ENCODE measurements at places on chromosomes 12 and 14.

DNA sequence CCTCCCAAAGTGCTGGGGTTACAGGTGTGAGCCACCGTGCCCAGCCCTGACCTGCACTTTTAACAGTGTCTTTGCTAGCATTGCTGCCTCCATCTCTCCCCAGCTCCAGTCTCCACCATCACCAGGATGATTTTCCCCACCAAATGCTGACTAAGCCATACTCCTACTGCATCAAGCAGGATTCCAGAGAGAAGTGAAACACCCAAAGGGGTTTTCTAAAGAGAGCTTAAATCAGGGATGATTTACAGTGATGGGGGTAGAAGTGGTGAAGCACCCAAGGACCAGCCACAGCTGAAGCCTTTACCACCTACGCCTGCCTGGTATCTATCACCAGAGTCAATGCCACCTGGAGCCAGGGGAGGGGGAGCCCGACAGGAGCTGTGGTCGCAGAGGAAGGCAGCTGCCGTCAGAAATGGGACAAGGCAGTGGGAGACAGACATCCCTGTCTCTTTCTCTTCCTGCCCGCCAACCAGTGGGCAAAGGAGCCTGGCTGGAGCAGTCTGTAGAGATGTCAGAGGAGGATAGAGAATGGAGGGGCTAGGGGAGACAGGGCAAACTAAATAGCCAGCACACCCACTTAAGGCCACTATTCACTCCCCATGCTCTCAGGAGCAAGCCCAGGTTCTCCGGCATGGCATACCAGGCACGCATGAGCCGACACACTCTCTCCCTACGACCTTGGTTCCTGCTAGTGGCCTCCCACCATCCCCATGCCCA, 22.4 kb upstream of the CD9 start:
- no peak for DNase-seq

DNA sequence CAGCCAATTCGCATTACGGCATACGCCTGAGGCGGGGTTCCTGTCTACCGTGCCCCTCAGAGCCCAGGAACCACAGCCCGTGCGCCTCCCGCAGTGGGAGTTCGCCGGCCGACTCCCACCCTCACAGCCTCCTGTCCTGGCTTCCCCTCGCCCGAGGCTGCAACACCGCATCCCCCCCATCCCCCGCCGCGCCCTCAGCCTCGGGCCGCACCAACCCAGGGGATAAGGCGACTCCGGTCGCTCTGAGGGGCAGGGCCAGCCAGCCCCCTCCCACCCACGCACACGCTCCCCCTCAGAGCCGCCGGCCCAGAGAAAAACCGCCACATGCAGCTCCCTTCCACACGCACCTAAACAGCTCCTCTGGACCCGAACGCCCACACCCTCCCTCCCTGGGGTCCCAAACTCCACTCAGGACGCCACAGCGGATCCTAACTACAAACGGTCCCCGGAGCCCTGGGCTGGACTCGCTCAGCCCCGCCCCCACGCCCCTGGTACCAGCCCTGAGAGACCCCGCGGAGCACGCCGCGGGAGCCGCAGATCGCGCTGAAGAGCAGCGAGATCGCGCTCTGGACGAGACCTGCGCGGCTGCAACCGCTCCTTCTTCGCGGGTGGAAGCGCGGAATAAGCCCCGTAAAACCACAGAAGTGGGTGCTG, at the start of gene C14orf39:
Gene C14orf39, minus strand, starts transcription at position 466 of the 654 bp plus-strand sequence. CDS start 985 bp downstream, outside the sequence.
- DNase-seq: peak; percentile 16

DNA sequence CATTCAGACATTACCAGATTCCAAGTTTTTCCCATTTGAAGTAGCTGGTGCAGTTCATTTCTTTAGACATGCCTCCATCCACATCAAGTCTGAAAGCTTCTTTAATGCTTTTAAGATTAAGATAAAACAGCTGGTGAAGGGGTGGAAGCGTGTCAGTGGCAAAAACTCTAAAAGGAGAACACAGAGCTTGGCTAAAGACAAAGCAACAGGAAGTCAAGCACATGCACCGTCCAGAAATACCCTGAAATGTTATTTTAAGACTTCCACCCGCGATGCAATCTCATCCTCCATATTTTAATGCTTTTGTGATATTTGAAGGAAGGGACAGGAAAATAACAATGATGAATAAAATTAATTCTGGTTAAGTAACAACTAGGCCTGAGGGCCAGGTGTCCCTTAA, 31.8 kb downstream of the PPM1H start:
- DNase-seq: no peak

- no peak for DNase-seq
These were observed 6.8 kb upstream of the ASIC1 start for GRCh38 chr12:50050410-50051098.

DNA sequence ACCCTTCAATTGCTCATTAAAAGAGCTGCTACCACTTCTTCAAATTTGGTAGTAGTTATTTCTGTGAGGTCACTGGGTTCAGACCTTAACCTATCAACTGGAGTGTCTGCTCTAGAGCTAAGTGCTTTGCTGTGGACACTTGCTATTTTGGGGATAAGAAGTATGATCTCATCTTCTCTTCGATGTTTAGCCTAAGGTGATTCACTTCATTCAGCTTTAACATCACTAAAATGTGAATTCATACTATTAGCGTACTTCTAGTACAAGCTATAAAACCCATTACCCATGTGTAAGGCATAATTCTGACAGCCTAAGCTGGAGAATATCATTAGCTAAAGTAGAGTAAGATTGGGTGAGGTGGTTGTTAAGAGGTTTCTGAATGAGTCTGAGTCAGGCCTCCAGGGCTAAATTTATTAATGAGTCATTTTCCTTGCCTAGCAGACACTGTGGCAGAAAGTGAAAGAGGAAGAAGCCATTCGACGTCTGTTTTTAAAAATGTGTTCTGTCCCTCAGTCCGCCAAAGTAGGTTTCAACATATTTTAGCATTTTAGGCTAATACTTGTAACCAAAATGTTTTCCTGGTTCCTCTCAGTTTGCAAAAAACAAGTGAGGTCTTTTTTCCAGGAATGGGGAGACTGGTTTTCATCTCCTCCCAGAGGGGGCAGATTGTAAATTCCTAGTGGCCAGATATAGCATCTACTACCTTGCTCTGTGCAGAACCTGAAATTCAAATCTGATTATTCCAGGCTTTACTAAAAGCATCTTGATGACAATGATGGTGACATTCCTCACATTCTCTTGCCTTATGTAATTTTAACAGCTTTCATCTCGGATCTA, 103.6 kb downstream of the SSPN start:
- DNase-seq: peak; percentile 81

- no peak for DNase-seq
These were observed 77.4 kb downstream of the AACS start for GRCh38 chr12:125142601-125143000.

DNA sequence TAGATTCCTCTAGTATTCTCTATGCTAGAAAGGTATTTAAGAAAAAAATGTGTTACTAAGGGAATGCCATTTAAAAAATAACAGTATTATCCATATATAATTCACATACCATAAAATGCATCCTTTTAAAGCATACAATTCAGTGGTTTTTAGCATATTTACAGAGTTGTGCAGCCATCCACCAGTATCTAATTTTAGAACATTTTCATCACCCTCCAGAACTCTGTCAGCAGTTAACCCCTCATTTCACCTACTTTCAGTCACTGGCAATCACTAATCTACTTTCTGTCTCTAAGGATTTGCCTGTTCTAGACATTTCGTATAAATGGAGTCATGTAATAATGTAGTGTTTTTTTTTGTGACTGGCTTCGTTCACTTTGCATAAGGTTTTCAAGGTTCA, 33.4 kb downstream of the TBC1D15 start:
- DNase-seq: no peak

GRCh38 chr12:54725233-54725843, 77.2 kb upstream of the DCD start:
- DNase-seq: no peak

- no peak for DNase-seq
These were observed 71.1 kb upstream of the SOX5 start for GRCh38 chr12:24020397-24021163.

GRCh38 chr12:45256721-45257120, 40.8 kb downstream of the ANO6 start:
- no peak for DNase-seq

- no peak for DNase-seq
These were observed 412.3 kb downstream of the RAD51B start for GRCh38 chr14:68231898-68232297.

GRCh38 chr12:1936406-1937320, 18.2 kb upstream of the CACNA2D4 start:
- DNase-seq: no peak

DNA sequence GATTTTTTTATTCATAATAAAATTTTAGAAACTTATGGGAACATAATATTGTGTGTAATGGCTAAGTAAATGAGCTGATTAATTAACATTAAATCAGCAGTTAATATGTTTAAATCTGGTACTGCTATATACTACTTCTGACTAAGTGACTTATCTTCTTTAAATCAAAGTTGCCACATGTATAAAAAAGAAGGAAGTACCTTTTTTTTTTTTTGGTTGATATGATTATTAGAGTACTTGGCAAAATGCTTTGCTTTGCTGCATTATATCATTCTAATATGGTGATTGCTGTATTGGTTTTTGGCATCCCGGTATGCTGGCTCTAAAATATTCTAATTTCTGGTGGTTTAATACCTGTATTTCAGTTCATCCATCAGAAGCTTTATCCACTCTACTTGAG, 319.1 kb upstream of the RGS6 start:
- no peak for DNase-seq

DNA sequence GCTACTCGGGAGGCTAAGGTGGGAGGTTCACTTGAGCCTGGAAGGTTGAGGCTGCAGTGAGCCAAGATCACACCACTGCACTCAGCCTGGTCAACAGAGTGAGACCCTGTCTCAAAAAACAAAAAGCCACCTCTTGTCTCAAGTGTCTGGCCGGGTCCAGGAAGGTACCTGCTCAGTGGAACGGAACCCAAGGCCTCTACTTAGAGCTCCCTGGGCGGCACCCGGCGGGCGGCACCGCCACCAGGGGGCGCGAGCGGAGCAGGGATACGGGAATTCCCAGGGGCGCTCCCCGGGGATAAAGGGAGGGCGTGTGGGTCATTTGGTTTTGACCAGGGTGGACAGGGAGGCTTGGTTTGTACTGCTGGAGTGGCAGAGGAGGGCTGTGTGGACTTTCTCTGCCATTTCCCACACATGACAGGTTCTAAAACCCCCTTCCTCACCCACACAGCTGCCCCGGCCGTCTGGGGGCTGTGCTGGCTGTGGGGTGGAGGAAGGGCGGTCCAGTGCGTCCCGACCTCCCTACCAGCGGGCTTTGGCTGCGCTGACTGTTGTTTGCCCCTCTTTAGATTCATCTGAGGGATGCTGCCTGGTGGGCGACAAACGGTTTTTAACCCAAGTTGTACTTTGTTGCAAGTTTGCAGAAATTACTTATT, 91.4 kb downstream of the SETD3 start:
- peak; percentile 55 for DNase-seq

DNA sequence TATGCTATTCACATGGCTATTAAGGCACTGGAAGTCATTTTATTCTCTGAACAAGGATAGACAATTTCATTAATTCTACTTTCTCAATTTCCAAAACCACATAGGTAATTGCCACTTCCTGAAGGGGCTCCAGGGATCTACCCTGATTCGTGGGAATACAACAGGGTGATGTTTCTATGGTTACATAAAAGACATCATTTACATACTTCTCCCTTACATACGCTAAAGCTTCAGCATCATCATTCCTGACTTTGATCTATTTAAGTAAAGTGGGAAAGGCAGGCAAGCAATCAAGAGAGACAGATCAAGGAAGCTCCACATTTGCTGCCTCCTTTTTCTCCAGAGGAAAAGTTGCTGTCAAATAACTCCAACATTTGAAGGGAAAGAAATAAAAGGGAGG, 118.8 kb upstream of the SINHCAF start:
- no peak for DNase-seq

GRCh38 chr12:16112612-16113560, 164.6 kb downstream of the SLC15A5 start:
- no peak for DNase-seq

- DNase-seq: no peak
These were observed 31.2 kb downstream of the CCDC59 start for GRCh38 chr12:82326905-82327503.

DNA sequence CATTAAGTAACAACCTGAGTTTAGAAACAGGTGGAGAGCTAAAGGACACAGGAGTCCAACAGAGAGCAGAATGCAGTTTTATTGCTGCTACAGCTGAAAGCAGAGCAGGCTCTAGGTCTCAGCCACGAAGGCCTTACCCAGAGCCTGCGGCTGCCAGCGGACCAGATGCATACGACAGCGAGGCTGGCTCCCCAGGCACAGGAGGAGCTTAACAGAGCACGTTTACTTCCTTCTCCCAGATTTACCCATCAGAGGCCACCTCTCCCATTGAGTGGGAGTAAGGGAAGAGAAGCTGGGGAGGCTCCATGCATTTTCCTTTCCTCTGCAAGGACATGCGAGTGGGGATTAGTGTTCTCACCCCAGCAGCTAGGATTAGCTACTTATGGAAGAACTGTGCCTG, 22.6 kb downstream of the DYNC1H1 start:
- DNase-seq: no peak

GRCh38 chr12:78315028-78315427, 484.3 kb downstream of the NAV3 start:
- DNase-seq: no peak

GRCh38 chr14:95891742-95892141, 15.1 kb downstream of the TUNAR start:
- DNase-seq: no peak

DNA sequence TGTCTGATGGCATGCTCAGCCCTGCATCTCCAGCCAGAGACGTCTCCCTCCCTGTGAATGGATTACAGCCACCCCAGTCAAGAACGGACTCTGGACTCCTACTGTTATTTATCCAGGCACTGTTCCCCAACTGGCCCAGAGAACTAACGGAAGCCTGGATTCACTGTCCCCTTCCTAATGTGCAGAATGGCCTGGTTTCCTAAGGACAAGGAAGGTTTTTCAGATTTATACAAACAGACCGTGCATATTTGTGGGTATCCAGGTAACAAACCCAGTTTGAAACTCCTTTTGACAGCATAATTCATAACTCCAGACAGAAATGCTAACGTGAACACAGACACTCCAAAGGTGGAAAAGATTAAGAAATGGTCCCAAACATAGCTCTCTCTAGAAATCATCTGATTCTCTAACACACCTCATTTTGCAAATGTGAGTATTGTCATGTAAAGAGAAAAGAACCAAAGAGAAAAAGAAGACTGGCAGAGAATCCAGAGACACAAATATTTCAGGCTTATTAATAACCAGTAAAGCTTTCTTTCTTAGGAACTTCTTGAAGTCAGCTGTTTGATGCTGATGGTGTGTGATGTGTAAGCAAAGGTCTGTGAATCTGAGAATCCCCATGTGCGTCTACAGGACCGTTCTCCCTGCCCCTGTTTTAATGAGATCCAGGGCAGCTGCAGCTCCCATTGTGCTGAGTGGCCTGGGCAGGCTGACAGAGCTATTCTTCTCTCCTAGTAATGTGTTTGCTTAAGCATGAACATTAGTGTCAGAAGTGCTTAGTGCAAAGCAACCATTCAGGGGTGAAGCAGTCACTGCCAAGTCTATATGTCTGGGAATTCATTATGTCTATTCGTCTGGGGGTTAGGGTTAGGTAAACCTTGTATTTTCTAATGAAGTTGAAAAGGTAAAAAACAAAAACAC, 86.8 kb upstream of the HIF1A start:
- no peak for DNase-seq

GRCh38 chr12:9103050-9103849, 12.5 kb downstream of the A2M start:
- DNase-seq: no peak

GRCh38 chr12:60935981-60936761, 1324.0 kb upstream of the USP15 start:
- no peak for DNase-seq

GRCh38 chr12:101407049-101407435, 530 bp downstream of the ARL1 start:
- no peak for DNase-seq

- no peak for DNase-seq
These were observed 2.5 kb downstream of the AJUBA start for GRCh38 chr14:22979748-22980392.

All from GM06990 (cell line).